Glomerular endothelial cell (primary cell): ENCODE measurements at places on chromosomes 16 and 17. TPM values are rescaled to one million over a fixed set of nuclear protein-coding genes. Genes with fewer than 3 reads are reported as not detected.

SPAG5 gene
- 13.0 and 18.6 TPM in 2 replicates for total RNA-seq

CTRB2 gene
- total RNA-seq, result not detected in 2 replicates

MYH3 gene
- total RNA-seq, result 0.23 and 0.39 TPM in 2 replicates

CCL16 gene
- total RNA-seq, result not detected in 2 replicates

SLC13A2 gene
- total RNA-seq, result not detected in 2 replicates

UTP4 gene
- total RNA-seq, result 25.6 and 31.5 TPM in 2 replicates

CACNA1H gene
- 0.15 and 1.3 TPM in 2 replicates for total RNA-seq

ITPRIPL2 gene
- total RNA-seq, result 50.4 and 74.8 TPM in 2 replicates

ABCC11 gene
- 0.29 TPM in 1 of 2 replicates, not detected in the other for total RNA-seq

SLC2A4 gene
- not detected in 2 replicates for total RNA-seq

MT1M gene
- total RNA-seq, result not detected in 2 replicates

- no peak for DNase-seq
Measured at GRCh38 chr16:58018803-58019202, 6.8 kb upstream of the MMP15 start.

- no peak for DNase-seq
Measured at GRCh38 chr16:73747328-73747727, 549.3 kb upstream of the PSMD7 start.

GRCh38 chr16:57184887-57185445 lies 873 bp downstream of the PSME3IP1 start:
- DNase-seq, result no peak

GRCh38 chr16:31202414-31203375 lies at the start of gene PYCARD:
PYCARD (minus strand) TSS chr16:31202760; CDS start chr16:31202690, 70 bp downstream.
- no peak for DNase-seq

GRCh38 chr17:72487731-72488494 lies 367.1 kb downstream of the SOX9 start:
- no peak for DNase-seq

DNA sequence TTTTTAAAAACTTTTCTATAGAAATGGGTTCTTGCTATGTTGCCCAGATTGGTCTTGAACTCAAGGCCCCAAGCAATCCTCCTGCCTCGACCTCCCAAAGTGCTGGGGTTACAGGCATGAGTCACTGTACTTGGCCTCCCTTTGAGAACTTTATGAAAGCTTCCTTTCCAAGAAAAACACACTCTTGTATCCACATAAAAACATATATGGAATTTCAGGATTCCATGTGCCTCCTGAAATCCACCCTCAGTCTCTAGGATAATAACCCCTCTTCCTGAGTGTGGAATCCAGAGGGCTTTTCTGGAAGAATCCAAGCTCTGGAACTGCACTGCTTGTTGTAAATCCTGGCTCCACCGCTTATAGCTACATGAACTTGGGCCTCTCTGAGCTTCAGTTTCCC lies 53.2 kb upstream of the MRTFB start:
- no peak for DNase-seq

DNA sequence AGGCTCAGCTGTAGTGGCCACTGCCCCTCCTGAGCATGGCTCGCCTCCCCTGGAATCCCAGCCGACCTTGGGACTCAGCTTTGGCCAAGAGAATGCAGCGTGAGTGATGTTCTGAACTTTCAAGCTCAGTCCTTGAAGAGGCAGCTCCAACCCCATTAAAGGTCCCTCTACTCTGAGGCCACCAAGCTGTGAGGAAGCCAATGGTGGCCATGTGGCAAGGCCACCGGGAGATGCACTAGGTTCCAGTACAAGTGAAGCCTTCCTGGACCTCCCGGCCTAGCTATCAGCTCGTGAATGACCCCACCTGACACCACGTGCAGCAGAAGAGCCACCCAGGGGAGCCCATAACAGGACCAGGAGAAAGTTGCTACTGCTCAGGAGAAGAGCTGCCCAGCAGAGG lies 81.7 kb upstream of the GNG13 start:
- DNase-seq, result no peak

GRCh38 chr16:85471469-85472431 lies 141.4 kb upstream of the GSE1 start:
- no peak for DNase-seq

GRCh38 chr16:50280932-50281331 lies 14.6 kb downstream of the ADCY7 start:
- DNase-seq, result no peak

- DNase-seq, result no peak
Measured at GRCh38 chr17:1597861-1598342, 30.7 kb downstream of the SLC43A2 start.

- no peak for DNase-seq
Measured at GRCh38 chr16:51181503-51181811, 30.4 kb upstream of the SALL1 start.

- DNase-seq, result no peak
Measured at GRCh38 chr16:28158136-28158535, 53.6 kb downstream of the XPO6 start.

GRCh38 chr17:39045948-39046679 lies 78.9 kb upstream of the FBXO47 start:
- DNase-seq, result no peak

- DNase-seq, result no peak
Measured at GRCh38 chr17:74356646-74357465, 4.8 kb downstream of the BTBD17 start.

DNA sequence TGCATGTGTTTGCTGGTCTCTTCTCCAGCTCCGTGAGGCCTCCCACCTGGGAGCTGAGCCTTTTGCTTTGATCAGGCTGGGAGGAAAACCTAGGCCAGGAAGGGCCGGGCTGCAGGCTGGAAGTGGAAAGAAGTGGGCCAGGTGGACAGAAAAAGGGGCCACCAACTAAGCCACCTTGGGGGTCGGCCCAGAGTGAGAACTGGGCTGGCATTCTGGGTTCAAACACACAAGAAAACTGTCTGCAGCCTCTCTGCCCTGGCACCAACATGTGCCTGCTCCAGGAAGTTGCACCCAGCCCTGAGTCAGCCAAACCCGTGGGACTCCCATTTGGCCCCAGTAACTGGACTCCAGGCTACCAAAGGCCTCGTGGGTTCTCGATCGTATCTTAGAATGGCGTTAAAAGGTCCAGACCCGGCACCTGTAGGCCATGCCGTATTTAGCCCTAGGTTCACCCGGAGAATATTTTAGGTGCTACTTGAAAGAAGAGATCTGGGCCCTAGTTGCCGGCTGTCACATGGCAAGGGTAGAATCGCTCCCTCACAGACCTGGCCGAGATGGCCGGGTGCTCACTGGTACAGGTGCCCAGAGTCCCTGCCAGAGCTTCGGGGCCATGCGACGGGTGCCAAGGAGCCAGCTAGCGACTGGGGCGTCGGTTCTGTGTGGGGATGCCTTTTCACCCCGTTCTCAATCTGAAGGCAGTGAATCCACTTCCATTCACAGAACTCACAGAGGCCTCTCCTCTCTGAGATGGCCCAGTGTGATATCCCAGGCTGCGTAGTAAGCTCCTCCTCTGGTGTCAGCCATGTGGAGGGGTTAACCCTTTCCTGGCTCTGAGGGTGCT lies 236.6 kb downstream of the MRTFB start:
- no peak for DNase-seq

DNA sequence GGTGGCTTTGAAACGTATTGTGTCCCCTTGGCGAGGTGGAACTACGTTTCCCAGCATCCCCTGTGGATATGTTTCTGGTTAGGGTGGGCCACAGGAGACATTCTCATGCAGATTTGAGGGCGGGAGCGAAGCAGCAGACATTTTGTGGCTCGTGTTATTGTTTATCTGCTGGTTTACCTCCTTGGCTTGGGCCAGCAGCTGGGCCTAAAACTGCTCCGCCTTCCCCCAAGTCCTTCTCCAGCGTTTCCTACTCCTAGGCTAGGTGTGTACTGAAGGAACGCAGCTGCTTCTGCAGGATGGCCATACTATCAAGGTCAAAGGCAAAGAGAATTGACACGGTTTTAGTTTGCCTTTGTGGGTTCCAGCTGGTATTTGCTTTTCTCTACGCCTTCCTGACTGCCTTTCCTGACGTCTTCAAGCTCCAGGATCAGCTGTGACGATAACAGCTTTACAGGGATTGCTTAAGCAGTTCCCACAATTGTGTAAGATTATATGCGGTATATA lies 17.2 kb upstream of the WSB1 start:
- no peak for DNase-seq

DNA sequence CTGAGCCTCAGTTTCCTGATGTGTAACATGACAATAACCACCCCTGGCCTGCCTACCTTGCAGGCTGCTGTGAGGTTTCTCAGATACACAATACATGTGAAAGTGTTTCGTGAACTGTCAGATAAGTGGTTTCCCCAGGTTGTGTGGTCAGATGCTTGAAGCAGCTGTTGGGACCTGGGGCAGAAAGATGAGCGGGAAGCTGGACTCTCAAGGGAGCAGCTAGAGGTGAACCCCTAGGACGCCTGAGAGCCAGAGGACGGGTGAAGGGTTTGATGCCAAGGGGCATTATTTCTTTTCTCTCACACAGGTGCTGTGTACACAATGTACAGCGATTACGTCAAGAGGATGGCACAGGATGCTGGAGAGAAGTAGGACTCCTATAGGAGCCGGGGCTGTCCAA lies 2.3 kb downstream of the HIGD1B start:
- no peak for DNase-seq

DNA sequence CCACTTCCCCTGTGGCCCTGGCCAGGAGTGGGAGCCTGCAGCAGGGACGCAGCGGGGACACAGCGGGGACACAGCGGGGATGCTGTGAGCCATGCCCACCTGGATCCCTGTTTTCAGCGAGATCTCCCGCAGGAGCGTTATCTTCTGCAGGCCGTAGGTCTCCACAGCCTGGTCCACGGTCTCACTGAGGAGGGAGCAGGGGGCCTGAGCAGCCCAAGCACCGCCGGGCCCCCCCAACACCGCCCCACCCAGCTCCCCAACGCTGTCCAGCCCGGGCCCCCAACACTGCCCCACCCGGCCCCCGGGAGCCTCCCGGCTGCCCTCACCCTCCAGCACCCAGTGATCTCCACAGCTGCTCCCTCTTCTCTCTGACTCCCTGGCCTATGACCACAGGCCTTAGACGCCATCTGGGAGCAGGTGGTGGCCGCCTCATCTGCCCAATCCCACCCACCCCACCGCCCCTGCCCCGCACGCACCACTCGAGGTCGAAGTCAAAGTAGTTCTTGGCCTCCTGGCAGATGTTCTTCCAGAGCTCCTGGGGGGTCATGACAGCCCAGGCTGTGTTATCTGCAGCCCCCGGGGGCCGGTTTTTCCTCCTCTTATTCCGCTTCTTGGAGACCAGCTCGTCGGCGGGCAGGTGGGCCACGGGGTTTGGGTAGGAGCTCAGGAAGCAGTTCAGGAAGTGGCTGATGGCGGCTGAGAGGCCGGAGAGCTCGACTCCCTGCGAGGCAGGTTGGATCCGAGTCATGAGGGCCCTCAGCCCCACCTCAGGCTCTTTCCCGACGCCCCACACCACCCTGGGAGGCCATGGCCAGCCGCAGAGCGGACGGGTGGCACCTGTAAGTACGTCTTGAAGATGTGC lies 17.0 kb downstream of the CLUH start:
- DNase-seq, result no peak

DNA sequence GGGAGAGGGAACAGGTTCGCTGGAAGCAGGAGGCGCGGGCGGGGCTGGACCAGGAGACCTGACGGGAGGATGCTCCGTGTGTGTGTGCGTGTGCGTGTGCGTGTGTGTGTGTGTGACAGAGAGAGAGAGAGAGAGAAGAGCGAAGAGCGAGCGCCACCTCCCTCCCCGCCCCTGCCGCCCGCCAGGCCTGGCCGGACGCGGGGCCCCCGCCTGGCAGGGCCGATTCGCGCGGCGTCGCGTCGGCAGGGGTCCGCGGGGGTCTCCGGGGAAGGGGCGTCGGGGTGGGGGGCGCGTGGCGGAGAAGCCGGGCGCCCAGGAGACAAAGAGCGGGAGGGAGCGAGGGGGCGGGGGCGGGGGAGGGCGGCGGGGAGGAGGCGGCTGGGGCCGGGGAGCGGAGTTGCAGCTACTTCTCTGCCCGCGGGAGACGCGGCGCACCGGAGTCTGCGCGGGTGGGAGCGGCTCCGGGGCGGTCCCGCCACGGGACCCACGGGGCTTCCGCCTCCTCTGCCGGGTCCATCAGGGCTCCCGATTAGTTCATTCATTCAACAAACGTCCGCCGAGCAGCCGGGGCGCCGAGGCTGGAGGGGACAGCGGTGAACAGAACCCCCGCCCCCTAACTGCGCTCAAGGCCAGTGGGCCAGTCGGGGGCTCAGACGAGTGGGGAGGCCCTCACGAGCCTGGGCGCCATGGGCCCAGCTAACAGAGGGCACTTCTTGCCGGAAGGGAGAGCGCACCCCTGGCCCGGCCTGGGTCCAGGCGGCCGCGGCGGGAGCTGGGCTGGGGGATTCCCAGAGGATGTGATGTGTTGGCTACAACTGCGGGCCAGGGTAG lies at the start of gene SAMD14:
Gene SAMD14 (minus strand): TSS at position 433 of the 831 bp plus-strand sequence. CDS start 5,201 bp downstream, outside the sequence.
- no peak for DNase-seq

GRCh38 chr17:80313160-80313829 lies 52.6 kb downstream of the RNF213 start:
- no peak for DNase-seq

- no peak for DNase-seq
Measured at GRCh38 chr17:29495011-29495410, 71.8 kb downstream of the ABHD15 start.

DNA sequence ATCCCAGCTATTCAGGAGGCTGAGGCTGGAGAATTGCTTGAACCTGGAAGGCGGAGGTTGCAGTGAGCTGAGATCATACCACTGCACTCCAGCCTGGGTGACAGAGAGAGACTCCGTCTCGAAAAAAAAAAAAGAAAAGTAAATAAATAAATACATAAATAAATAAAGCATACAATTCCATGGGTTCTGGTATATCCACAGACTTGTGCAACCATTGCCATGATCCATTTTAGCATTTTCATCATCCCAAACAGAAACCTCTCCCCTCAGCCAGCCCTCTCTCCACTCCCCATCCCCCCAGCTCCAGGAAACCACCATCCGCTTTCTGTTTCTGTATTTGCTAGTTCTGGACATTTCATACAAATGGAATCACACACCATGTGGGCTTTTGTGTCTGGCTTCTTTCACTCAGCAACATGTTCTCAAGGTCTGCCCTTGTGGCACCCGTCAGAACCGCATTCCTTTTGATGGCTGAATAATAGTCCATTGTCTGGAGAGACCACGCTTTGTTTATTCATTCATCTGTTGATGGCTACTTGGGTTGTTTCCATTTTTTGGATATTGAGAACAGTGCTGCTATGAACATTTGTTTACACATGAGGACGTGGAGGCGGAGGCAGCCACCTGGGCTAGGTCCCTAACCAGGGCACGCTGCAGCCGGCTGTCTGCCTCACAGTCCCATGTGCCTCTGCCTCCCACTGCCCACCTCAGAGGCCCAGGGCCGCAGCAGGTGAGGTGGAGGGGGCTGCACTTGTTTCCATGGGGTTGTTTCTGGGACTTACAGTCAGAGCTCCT lies 76.2 kb downstream of the NT5M start:
- no peak for DNase-seq

DNA sequence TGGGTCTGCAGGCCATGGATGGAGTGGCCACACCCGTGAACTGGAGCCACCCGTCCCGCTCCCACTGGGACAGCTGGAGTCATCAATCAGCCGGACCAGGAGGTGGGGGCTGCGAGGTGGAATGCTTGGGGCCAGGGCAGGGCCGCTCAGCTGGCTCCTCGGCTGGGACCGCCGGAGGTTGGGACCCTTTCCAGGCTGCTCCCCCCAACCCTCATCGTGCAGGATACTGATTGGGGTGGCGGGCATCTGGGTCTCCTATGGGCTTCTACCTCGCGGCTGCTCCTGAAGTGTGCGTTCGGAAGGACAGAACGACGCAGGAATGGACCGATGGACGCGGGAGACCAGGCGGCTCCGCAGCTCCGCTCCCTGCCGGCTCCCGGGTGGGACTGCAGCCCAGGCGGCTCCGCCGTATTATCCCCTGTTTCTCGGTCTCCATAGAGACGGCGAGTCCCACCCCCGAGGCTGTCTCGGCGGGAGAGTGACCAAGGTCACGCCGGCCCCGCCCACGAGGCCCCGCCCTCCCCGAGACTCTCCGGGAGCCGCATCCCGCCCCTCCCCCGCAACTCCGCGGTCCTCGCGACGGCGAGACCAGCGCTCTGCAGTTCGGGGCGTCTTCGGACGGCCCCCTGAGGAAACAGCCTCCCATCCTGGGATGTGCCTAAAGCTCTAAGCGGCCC lies at the start of gene TPPP3:
Gene TPPP3 (minus strand): TSS at position 388 of the 677 bp plus-strand sequence. CDS start 2,387 bp downstream, outside the sequence.
- no peak for DNase-seq
